Gastrocnemius medialis (tissue), 4 donors: ENCODE measurements at places on chromosomes 3 and 15. TPM values are rescaled to one million over a fixed set of nuclear protein-coding genes. Genes with fewer than 3 reads are reported as not detected.

The SCN11A gene
- not detected for total RNA-seq

DNA sequence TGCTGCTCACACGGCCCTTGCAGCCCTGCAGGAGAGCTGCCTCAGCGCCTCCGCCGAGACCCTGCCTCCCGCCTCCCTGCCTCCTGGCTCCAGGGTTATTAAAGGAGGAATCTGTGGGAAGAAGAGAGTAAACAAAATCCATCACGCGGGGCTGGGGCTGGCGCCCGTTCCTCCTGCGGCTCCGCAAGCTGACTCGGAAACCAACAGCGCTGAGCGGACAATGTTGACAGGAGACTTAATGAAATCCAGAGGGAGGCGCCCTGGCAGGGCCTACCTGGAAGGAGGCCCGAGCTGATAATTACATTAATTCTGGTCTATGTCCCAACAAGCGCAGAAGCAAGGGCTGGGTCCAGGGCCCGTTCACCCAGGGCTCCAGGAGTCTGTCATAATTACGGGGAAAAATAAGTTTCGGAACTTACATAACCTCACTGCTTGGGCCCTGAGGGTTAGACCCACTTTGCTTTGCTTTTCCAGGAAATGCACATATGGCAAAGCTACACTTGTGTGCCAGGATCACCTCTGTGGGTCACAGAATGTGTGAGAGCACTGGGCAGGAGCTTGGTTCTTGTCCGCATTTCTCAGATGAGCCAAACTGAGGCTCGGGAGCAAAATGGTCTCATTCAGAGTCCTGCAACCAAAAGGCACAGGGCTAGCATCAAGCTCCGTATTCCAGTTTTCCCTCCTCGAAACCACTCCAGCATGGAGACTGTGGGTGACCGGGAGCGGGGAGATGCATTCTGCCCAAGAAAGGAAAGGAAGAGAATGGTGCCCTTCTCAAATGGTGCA is 43.8 kb upstream of the SLC6A6 start:
- no peak overlapping the region for H3K27ac ChIP-seq
- H3K36me3 ChIP-seq: no peaks in the 10 kb centered on the region
- H3K4me1 ChIP-seq: no peaks in the 10 kb centered on the region
- no peaks in the 10 kb centered on the region for H3K27me3 ChIP-seq

DNA sequence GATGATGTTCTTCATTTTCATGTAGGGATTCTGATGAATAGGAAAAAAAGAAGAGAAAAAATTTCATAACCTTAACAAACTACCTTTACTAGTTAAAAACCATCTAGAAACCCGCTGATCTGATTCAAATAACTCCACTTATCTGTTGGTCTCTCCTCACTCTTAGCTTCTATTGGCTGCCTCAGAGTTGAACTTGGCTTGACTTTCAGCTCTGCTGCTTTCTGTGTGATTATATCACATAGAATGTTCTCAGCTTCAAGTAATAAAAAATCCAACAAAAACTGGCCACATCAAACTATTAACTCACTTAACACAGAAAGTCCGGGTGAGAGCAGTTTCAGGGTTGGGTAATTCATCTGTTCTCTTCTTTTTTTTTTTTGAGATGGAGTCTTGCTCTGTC is 126.8 kb upstream of the RASGRP1 start:
- H3K27ac ChIP-seq: no peak overlapping the region
- no peaks in the 10 kb centered on the region for H3K27me3 ChIP-seq
- no peaks in the 10 kb centered on the region for H3K36me3 ChIP-seq
- no peaks in the 10 kb centered on the region for H3K4me1 ChIP-seq

DNA sequence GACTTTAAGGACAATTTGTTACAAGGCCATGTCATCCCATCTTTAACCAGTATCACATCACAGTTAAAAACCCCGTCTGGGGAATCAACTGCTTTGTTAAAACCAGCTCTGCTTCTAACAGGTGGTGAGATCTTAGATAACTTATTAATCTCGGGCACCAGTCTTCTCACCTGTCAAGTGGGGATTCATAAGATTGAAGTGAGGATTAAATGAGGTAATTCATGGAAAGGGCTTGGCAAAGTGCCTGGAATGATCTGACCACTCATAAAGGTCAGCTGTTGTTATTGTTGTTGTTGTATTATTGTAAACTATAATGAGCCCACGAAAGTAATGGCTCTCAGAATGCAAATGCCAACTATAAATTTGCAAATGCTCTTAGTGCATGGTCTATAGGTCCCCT is 30.1 kb upstream of the SLC24A5 start:
- H3K4me3 ChIP-seq: no peak overlapping the region
- H3K27me3 ChIP-seq: no peaks in the 10 kb centered on the region
- DNase-seq: no peak
- H3K27ac ChIP-seq: no peak overlapping the region

DNA sequence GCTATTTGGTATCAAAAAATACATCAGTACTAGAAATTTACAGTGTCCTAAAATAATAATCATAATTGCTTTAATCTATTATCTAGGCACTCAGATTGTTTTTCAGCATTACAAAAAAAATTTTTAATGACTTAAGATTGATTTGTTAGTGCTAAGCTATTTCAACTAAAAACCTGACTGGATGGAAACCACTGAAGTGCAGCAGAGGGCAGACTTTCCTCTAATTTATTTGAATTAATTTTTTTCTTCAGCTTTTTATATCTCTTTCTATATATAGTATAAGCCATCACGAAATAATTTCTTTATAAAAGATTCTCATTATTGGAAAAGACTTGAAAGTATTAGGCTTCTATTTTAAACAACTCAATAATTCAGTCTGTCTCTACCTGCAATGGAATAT is 131.4 kb downstream of the IQCH start:
- no peaks in the 10 kb centered on the region for H3K4me1 ChIP-seq
- no peaks in the 10 kb centered on the region for H3K27me3 ChIP-seq
- H3K36me3 ChIP-seq: no peaks in the 10 kb centered on the region
- no peak overlapping the region for H3K4me3 ChIP-seq

The LRRC31 gene
- total RNA-seq: 0.42 TPM

- no peaks in the 10 kb centered on the region for H3K27me3 ChIP-seq
- H3K36me3 ChIP-seq: no peaks in the 10 kb centered on the region
- H3K27ac ChIP-seq: peak overlapping the region; percentile 94
- H3K4me1 ChIP-seq: peaks cover 20% of the 10 kb centered on the region
These were observed 712 bp downstream of the RTF1 start for GRCh38 chr15:41417418-41418195.

- no peaks in the 10 kb centered on the region for H3K27me3 ChIP-seq
- peaks cover 44% of the 10 kb centered on the region for H3K4me1 ChIP-seq
- peak overlapping the region; percentile 92 for H3K27ac ChIP-seq
These were observed 369 bp upstream of the U2SURP start for GRCh38 chr3:143001034-143001368.

DNA sequence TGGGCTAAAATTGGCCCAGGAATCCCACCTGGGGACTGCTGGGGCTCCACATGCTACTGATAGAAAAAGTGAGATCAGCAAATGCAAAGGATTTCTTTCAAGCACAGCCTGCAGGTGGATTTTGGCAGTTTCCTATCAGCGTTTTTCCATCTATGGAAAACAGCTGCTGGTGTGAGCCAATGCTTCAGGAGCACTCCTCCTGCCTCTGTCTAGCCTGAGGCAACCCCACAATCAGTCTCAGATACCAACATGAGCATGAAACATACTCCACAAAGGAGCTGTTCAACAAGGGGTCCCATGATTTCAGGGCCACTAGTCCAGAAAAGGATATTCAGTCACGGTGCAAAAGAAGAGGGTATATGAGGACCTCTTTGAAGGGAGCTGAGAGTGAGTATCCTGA is 311.5 kb upstream of the THBS1 start:
- DNase-seq: no peak
- no peak overlapping the region for H3K27ac ChIP-seq
- no peaks in the 10 kb centered on the region for H3K36me3 ChIP-seq
- no peaks in the 10 kb centered on the region for H3K27me3 ChIP-seq
- no peaks in the 10 kb centered on the region for H3K4me1 ChIP-seq

GRCh38 chr15:94487635-94488034 is 256.3 kb downstream of the MCTP2 start:
- H3K4me3 ChIP-seq: no peak overlapping the region
- no peaks in the 10 kb centered on the region for H3K4me1 ChIP-seq
- no peaks in the 10 kb centered on the region for H3K36me3 ChIP-seq
- no peaks in the 10 kb centered on the region for H3K27me3 ChIP-seq
- no peak overlapping the region for H3K27ac ChIP-seq

The MANF gene
- 10.3 TPM for total RNA-seq

DNA sequence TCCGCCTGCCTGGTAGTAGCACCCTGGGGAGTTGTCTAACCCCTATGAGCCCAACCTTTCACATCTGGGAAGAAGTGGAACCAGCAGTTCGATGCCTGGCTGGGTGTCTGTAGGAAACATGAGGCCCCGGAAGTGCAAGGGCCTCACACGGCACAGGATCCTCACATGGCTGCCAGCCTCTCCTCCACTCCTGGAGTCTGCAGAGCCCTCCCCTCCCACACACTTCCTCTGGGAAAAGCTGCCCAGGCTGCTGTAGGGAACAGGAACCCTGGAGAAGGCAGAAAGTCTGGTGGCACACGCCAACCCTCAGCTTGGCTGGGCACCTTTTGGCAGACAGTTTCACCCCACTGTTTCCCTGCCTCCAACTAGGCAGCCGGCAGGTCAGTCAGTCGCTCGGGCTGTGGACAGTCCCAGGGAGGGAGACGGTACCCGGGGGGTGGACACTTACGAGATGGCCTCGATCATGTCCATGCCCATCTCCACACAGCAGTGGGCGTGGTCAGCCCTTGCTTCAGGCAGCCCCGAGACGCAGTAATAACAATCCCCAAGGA is 118.4 kb downstream of the ADCY5 start:
- H3K27ac ChIP-seq: peak overlapping the region; percentile 42
- H3K27me3 ChIP-seq: no peaks in the 10 kb centered on the region
- no peaks in the 10 kb centered on the region for H3K36me3 ChIP-seq
- DNase-seq: no peak
- no peak overlapping the region for H3K4me3 ChIP-seq

- H3K27ac ChIP-seq: peak overlapping the region; percentile 71
- H3K4me3 ChIP-seq: no peak overlapping the region
- H3K36me3 ChIP-seq: no peaks in the 10 kb centered on the region
- no peaks in the 10 kb centered on the region for H3K27me3 ChIP-seq
- H3K4me1 ChIP-seq: peaks cover 57% of the 10 kb centered on the region
These were observed 44.8 kb downstream of the ABTB1 start for GRCh38 chr3:127717357-127718244.

The ZDHHC23 gene
- total RNA-seq: 0.92 TPM

GRCh38 chr3:104960579-104960978 is 406.1 kb upstream of the ALCAM start:
- H3K27me3 ChIP-seq: no peaks in the 10 kb centered on the region
- DNase-seq: no peak
- H3K36me3 ChIP-seq: no peaks in the 10 kb centered on the region
- H3K4me3 ChIP-seq: no peak overlapping the region
- no peak overlapping the region for H3K27ac ChIP-seq

- DNase-seq: no peak
- no peak overlapping the region for H3K27ac ChIP-seq
- no peak overlapping the region for H3K4me3 ChIP-seq
- H3K4me1 ChIP-seq: no peaks in the 10 kb centered on the region
- no peaks in the 10 kb centered on the region for H3K36me3 ChIP-seq
- H3K27me3 ChIP-seq: no peaks in the 10 kb centered on the region
These were observed 39.8 kb downstream of the CADM2 start for GRCh38 chr3:84998545-84998944.

DNA sequence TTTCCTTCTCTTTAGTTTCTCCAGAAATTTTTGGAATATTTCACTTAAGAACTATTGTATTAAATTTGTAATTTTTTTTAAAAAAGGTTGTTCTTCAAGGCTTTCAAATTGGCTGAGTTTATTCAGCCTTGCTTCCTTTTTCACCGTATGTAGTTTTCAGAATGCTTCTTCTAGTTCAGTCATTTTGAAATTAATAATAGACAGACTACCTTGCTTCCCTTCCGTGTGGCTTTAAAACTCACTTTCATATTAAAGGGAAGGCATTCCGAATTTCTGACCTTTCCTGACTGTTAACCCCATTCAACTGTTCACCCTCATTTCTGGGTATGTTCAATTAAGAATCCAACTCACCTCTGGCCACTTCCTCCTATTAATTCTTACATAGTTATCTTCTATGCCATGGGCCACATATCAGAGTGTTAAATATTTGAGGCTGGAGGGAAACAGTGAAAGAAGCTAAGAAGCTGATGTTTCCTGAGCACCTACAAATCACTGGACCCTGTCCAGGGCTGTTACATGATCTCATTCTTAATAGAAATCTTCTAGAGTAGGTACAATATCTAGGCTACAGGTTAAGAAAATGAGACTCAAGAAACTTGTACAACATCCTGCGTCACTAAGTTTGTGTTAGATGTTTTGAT is 237.5 kb downstream of the P3H2 start:
- no peaks in the 10 kb centered on the region for H3K4me1 ChIP-seq
- no peak overlapping the region for H3K4me3 ChIP-seq
- DNase-seq: no peak
- no peaks in the 10 kb centered on the region for H3K27me3 ChIP-seq

- H3K27ac ChIP-seq: no peak overlapping the region
- no peak overlapping the region for H3K4me3 ChIP-seq
- H3K27me3 ChIP-seq: no peaks in the 10 kb centered on the region
- no peak for DNase-seq
- no peaks in the 10 kb centered on the region for H3K4me1 ChIP-seq
These were observed 43.4 kb upstream of the GPD1L start for GRCh38 chr3:32062950-32063582.

The ROBO1 gene
- 4.2 TPM for total RNA-seq

GRCh38 chr15:38226608-38227266 is 25.9 kb upstream of the SPRED1 start:
- no peak overlapping the region for H3K4me3 ChIP-seq
- no peaks in the 10 kb centered on the region for H3K36me3 ChIP-seq
- no peaks in the 10 kb centered on the region for H3K4me1 ChIP-seq
- no peak overlapping the region for H3K27ac ChIP-seq
- peak; percentile 14 for DNase-seq

DNA sequence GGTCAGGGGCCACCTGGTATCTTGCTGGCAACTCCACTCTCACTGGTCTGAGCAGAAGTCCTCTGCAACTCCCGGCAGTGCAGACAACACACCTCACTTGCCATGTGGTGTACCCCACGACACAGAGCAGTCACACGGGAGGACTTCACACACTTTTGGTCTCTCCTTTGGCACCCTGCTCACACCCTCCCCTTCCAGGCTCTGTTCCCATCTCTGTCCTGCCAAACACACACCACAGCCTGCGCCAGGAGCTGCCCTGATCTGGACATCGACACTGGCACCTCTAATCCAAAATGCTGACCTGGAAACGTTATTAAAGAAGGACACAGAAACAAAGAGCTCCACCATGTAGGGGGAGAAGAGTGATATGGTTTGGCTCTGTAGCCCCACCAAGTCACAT is 57.2 kb downstream of the SLC41A3 start:
- H3K4me3 ChIP-seq: no peak overlapping the region
- no peak for DNase-seq
- H3K4me1 ChIP-seq: no peaks in the 10 kb centered on the region
- H3K27ac ChIP-seq: no peak overlapping the region

The NRG4 gene
- total RNA-seq: 3.6 TPM
